ENCODE measurements at places on chromosomes 12 and 14.
A peak's percentile ranks its signal among the peaks of the same experiment; 100 is the strongest.

- DNase-seq = no peak
These were observed 108.5 kb downstream of the GCH1 start for GRCh38 chr14:54794159-54794558.

DNA sequence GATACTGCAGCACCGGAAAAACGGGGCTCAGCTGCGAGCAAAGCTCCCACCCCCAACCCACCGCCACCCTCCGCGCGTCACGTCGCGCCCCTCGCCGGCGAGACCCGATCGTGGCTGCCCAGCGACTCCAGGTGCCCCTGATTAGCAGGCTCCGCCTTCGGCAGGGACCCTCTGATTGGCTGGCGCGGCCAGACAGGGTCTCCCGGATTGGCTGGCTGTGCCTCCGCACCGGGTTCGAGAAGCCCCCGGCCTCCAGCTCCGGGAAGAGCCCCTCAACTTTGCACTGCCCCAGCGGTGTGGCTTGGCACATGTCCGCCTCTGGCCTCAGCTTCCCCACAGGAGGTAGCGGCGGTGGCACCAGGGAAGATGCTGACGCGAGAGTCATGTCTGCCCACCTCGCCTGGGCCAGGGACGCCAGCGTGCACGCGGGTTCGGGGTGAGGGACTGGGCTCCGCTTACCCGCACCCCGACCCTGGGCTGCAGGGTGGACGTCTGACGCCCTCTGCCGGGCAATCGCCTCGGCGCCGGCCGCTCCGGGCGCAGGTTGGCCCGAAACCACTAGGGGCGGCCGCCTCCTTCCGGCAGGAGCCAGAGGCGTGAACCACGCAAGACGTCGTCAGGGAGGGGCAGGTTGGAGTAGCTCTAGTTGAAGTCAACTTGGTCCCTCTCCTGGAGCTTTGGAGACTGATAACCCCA lies 498 bp upstream of the RHOF start:
- peak; percentile 96 for DNase-seq

- DNase-seq = no peak
These were observed 94.5 kb downstream of the PCNX1 start for GRCh38 chr14:71001742-71002141.

DNA sequence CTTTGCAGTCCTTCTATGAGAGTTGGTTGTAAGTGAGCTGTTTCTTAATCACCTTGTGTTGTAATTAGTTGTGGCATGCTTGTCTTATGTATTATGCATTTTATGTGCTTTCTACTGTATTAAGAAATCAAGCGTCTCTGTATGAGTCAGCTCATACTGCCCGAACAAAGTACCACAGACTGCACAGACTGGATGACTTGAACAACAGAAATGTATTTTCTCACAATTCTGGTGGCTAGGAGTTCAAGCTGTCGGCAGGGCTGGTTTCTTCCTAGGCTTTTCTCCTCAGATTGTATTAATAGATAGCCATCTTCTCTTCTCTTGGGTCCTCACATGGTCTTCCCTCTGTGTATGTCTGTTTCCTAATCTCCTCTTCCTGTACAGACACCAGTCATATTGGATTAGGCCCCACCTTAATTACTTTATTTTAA lies 77.7 kb downstream of the FLRT2 start:
- DNase-seq = no peak

DNA sequence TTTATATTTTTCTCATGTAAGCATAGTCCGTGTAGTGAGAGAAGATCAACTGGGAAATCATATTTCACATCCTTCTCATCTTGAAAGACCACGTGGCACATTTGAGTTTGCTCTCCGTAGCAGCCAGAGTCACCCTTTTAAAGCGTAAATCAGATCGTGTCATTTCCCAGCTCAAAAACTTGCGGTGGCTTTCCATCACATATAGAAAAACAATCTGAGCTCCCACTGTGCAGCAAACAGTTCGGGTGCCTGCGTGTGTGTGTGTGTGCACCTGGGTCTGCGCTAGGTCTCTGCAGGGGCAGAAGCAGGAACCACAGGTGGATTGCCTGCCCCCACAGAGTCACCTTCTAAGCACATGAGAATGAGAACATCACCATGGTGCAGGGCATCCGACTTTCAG lies 338.2 kb downstream of the TRHDE start:
- DNase-seq = no peak
